ENCODE measurements at places on chromosomes 13 and 19.

DNA sequence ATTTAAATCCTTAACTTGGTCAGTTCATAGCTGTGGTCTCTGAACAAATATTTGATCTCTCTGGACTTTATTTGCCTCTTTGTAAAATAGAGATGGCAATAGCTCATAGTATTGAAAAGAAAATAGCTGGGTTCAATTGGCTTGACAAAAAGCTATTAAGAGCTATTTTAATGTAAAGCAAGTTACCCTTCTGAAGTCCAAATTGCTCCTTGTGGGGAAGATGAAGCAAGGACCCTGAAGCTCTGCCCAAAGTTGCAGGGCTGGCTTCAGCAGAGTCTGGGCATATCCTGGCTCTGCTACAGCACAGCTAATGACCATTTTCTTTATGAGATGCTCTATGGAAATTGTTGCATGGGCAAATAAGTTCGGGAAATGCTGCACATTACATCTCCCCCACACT lies 484.5 kb downstream of the TDRD3 start:
- no peak for DNase-seq

- no peak for DNase-seq
These were observed 818.4 kb downstream of the DIAPH3 start for GRCh38 chr13:59345311-59345710.

DNA sequence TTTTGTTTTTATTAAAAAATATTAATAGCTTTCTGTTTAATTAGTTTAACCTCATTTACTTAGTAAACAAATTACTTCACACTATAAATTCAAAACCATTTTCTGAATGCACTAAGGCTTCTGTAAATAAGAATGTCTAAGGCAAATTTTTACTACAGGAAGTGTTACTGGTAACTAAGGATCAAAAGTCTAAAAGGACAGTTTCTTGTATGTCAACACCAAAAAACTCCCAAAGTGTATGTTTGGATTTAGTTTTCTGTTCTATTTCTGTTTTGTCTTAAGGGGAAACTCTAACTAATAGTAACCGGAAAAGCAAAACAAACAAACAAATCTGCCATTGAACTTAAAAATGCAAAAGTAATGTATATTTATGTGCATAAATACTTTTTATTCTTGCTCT lies 24.7 kb downstream of the PRR20E start:
- no peak for DNase-seq

GRCh38 chr13:113121928-113122471 lies 599 bp upstream of the F10 start:
- DNase-seq, result no peak

GRCh38 chr19:30084390-30084819 lies 142.4 kb downstream of the URI1 start:
- peak; percentile 37 for DNase-seq

DNA sequence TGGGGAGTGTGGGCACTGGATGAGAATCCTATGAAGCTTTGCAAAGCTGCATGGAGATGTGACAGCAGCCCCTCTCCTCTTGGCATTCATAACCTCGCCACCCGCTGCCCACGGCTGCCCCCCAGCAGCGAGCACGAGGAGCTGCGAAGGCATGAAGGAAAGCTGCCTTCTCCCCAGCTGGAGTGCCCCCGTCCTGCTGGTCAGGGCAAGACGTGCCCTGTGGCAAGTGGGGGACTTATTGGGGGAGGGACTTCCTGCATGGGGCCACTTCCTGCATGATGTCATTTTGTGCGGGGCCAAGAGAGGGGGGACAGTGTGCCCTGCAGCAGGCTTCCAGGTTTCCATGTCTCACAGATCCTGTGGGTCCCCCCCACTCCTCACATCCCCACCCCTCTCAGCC lies 85.9 kb downstream of the TSHZ3 start:
- DNase-seq, result peak; percentile 38

DNA sequence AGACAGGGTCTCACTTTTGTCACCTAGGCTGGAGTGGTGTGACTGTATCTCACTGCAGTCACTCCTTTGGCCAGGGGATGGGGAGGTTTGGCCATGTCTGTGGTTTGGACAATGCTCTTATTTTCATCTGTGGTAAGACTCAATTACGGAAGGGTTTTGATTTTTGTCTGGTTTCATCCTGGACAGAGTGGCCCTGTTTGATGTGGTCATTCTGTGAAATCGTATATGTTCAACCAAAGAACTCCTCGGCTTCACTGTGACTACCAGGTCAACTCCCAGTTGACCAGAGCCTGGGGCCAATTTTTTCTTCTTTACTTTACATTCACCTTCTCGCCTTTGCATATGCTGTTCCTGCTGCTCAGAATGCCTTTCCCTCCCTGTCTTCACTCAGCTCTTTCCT lies 6.8 kb upstream of the CCDC124 start:
- DNase-seq, result no peak

- DNase-seq, result no peak
These were observed 22.0 kb upstream of the GJB6 start for GRCh38 chr13:20254076-20254475.

- no peak for DNase-seq
These were observed 79.5 kb downstream of the COG6 start for GRCh38 chr13:39734952-39735351.

GRCh38 chr13:21517576-21517975 lies 58.5 kb upstream of the ZDHHC20 start:
- no peak for DNase-seq

DNA sequence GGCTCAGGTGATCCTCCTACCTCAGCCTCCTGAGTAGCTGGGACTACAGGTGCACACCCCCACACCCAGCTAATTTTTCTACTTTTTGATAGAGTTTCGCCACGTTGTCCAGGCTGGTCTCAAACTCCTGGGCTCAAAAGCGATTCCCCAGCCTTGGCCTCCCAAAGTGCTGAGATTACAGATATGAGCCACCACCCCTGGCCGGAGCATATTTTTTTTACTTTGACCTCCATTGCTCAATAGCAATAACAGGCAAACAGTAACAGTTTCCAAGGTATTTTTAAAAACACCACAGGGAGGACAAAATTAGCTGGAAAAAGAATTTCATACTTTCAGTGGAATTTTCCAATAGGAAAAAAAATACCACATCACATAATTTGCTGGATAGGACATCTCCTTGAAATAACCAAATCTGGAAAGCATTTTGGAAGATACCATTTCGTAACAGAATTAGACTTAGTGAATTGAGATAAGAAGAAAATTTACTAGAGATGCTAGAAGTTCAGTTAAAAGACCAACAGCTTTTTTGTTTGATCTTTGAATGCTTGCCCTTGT lies 5.2 kb downstream of the DUXA start:
- no peak for DNase-seq

DNA sequence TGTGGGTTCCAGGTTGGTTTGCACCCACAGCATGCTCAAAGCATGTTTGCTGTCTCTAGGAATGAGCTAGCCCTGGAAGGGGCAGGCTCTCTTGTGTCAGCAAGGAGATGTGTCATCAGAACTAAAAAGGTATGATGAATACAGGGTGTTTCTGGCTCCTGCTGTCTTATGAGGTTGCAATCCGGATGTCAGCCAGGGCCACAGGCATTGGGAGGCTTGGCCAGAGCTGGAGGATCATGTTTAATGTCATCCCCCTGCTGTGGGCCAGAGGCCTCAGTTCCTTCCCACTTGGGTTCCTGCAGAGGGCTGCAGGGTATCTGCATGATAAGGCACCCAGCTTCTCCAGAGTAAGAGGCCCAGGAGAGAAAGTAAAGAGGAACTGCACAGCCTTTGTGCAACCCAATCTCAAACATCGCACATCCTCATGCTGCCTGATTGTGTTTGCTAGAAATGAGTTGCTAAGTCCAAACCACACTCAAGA lies 193.6 kb downstream of the COL4A1 start:
- DNase-seq, result no peak

DNA sequence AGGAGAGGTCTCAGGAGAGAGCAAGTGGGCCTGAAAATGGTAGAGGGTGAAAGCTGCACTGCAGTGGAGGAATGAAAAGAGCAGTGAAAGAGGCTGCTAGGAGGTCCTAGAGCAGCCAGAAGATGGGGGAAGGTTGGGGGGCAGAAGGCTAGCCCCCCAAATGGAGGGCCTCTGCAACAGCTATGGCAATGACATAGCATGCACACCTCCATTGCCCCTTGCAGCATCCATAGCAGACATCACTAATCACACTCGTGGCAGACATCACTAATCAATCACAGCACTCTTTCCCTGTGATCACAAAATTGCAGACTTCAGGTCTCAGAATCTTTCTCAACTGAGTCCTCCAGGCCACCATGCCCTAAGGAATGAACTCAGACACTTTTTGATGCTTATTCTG lies 21.9 kb downstream of the CCL25 start:
- no peak for DNase-seq

- DNase-seq, result peak; percentile 31
These were observed 47.4 kb downstream of the STOML3 start for GRCh38 chr13:38943231-38943630.

DNA sequence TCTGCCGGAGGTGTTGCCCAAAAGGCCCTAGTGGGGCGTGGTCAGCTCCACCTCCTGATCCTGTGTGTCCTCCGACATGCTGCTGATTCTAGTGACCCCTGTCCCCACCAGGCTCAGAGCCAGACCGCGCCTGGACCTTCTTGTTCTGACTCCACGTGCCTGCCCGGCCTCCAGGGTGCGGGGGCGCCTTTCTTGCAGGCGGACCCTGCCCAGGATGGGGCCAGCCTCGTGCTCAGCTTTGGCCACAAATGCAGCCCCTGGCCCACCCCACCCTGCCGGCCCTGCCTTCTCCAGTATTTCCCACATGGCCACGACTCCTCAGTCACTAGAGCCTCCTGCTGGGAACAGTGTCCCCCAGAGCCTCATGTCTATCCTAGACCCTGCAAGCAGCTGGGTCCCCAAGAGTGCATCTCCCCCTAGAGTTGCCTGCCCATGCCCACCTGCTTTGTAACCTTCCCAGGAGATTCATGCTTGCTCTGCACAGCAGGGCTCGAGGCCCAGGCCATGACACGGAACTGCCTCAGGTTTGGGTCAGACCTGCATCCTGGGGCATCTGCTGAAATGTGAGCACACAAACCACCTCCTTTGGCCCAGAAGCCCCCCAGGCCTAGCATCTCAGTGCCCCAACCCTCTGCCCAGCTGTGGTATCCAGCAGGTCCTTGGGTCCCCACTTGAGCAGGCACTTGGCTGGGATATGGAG lies 27.0 kb downstream of the TMEM161A start:
- DNase-seq, result no peak

- DNase-seq, result no peak
These were observed 134.4 kb downstream of the DLEU7 start for GRCh38 chr13:50709058-50709457.

DNA sequence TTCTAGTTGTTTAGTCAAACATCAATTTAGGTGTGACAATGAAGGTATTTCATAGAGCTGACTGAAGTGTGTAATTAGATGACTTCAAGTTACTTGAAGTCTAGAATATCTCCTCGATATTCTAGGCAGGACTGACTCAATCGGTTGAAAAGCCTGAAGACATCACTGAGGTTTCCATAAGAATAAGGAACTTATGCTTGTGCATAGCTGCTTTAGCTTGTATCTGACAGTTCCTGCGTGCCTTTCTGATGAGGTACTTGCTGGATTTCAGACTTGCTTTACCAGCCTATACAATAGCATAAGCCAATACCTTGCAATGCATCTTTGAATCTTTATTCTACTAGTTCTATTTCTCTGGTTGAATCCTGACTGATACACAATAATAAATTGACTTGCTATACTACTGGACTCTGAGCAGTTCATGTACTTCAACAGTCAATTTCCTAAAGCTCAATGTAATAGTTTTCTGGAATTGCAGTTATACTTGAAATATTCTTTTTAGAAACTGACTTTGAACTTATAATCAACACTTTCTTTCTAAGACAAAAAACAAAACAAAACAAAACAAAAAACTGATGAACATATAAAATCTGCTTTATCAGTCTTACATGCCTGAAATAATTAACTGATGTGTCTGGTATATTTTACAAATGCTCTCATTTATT lies 1534.8 kb downstream of the SLITRK5 start:
- no peak for DNase-seq

DNA sequence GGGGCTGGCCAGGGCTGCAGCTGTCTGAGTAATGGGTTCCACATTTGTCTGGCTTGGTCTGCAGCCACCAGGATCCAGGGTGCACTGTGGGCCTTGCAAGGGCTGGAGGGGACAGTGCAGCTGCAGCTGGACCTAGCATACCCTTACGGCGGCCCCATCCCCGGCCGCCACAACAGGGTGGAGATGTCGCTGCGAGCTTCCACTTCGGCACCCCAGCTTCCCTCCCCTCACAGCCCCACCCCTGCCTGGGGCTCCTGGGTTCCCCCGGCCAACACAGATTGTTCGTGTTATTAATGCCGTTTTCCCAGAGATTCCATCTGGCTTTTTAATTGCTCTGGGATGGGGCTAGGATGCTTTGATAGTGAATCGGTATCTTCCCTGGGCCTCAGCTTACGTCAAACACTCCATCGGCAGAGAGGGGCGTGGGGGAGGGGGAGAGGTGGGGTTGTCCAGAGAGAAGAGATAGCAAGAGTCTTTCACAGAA lies 5.8 kb downstream of the CEBPA start:
- DNase-seq, result peak; percentile 46

- no peak for DNase-seq
These were observed 286.9 kb downstream of the RFC3 start for GRCh38 chr13:34104853-34105252.

DNA sequence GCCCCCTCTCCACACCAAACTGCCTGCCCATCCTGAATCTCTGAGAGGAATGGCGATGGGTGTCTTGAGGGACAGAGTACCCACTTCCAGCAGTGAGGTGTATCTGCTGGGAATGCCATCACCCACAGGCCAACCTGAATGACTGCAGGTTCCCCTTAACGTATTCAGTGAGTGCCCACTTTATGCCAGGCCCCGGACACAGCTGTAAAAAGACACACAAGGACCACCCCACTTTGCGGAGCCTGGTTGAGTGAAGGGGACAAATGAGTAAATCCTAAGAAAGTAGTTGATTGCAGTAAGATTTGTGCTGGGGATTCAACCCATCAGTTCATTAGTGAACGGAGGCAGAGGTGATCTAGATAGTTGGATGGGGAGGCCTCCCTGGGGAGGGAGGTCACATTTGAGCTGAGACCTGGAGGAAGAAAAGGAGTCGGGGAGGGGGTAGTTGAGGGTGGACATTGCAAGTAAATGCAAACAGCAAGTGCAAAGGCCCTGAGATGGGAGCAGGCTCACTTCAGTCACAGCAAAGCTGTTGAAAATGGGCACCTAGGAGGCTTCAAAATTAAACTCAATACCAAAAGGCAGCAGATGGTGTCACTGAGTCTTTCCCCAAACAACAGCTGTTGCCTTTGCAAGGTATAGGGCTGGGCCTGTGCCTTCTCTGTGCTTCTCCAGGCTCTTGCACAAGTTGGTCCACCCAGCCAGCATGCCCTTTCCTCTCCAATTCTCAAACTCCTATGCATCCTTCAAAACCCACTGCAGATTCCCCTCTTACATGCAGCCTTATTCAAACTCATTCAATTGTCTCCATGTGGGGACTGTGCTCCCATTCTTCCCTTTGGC lies 4.3 kb downstream of the GDF15 start:
- DNase-seq, result no peak

DNA sequence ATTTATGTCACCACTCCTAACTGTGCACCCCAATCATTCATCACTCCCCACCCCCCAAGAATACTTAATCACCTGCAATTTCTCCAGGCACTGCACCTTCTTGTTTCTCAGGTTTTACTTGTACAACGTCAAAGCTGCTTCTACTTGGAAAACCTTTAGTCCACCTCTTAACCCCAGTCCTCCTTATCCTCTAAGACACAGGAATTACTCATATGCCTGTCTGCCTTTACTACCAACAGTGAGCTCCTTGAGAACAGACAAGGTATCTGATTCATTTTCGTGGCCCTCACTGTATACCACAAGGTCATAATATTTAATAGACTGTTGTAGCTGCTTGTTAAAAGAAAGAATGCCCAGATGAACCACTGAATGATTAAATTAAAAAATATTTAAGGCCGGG lies 21.0 kb upstream of the NDFIP2 start:
- DNase-seq, result no peak
